ENCODE measurements at places on chromosomes 16 and 17.

- DNase-seq = no peak
Observed at GRCh38 chr16:89052890-89053724, 40.5 kb upstream of the ACSF3 start.

GRCh38 chr17:1438593-1439083 is 17.4 kb downstream of the CRK start:
- no peak for DNase-seq

DNA sequence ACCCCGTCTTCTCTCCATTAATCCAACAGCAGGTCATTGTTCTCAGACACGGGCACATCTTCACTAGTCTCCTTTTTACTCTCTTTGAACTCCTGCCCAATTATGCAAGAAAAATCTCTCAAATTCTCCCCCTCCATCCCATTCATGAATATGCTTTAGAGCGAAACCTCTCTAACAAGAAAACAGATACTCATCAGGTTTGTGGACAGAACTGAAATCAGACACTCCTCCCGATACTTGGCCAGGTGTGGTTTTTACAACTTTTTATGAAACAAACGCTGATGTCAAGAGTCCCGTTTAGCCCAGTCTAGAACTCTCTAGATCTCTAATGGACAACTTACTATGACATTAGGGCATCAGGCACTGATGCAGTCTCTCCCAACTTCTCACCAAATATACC is 40.9 kb downstream of the PIK3R5 start:
- no peak for DNase-seq

DNA sequence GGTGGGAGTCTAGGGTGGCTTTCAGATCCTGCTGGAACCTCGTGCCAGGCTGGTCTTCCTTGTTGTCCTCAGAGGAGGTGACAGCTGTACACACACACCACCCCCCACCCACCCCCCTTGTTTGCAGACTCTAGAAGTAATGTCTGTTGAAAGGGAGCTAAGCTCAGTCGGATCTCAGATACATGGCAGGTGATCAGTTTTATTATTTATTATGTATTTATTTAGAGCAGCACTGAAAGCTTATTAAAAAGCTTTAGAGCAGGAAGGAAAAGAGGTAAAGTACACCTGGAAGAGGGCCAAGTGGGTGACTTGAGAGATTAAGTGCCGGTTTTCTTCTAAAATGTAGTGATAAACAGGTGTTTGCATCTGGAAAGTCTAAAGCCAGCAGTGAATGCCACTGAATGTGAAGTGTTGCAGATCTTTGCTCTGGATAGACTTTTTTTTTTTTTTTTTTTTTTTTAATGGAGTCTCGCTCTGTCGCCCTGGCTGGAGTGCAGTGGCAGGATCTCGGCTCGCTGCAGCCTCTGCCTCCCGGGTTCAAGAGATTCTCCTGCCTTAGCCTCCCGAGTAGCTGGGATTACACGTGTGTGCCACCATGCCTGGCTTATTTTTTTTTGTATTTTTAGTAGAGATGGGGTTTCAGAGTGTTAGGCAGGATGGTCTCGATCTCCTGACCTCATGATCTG is 40.2 kb downstream of the FOXK2 start:
- no peak for DNase-seq

DNA sequence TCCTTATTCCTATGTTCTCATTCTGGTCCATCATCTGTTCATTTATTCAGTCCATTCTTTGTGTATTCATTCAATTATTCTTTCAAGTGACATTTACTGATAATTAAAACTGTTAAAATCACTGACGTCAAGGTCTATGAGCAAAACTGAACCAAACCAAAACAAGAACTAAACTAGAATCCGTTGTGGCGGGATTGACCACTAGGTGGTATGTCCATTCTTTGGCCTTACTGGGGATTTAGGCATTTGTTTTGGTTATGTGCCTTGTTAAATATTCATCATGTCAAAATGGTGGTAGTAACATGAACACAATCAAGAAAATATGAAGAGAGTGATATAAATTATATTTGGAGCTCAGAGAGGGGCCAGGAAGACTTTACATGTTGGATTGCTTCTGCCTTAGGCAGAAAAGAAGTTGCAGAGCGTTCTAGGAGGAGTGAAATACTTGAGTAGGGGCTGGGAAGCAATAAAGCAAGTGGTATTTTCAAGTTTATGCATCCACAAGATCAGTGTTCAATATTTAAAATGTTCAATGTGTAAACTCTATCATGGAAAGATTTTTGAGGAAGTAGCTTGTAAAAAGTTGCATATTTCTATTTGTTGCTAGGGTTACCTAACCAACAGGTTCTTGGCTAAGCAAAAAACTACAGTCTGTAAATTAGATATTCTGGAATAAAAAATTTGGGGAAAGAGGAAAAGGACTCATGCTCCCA is 129.0 kb downstream of the CDH13 start:
- no peak for DNase-seq

DNA sequence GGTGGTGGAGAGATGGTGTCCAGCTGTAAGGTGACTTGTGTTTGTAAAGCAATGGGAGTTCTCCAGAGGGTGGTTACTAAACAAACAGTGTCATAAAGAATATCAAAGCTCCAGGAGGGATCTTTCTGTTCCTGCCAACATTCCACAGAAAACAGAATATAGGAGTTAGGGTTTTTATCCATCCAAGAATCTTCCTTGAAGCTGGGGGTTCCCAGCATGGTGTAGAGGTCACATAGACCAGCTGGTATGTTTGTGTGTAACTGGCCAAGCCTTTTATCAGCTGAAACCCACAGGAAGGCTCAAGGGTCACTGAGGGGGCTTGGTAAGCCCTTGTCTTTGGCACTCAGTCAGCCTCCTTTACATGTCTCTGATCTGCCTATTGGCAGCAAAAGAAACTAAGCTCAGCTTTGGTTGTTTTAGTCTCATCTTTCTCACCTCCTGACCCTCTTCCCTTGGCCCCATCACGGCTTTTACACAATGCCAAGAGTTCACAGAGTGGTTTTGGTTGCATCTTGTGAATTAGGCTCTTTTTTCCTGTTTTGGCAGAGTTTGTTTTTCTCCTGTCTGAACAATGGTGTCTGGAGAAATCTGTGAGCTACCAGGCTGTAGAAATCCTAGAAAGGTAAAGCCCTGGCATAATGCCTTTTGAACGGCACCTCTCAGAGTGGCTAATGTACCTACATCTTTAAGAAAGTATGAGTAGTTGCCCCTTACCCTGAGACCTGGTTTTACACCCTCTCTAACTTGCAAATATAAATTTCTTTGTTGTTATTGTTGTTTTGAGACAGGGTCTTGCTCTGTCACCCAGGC is 4.6 kb downstream of the CNTD1 start:
- DNase-seq = no peak

GRCh38 chr17:2828397-2829038 is 32.3 kb downstream of the RAP1GAP2 start:
- peak; percentile 64 for DNase-seq

DNA sequence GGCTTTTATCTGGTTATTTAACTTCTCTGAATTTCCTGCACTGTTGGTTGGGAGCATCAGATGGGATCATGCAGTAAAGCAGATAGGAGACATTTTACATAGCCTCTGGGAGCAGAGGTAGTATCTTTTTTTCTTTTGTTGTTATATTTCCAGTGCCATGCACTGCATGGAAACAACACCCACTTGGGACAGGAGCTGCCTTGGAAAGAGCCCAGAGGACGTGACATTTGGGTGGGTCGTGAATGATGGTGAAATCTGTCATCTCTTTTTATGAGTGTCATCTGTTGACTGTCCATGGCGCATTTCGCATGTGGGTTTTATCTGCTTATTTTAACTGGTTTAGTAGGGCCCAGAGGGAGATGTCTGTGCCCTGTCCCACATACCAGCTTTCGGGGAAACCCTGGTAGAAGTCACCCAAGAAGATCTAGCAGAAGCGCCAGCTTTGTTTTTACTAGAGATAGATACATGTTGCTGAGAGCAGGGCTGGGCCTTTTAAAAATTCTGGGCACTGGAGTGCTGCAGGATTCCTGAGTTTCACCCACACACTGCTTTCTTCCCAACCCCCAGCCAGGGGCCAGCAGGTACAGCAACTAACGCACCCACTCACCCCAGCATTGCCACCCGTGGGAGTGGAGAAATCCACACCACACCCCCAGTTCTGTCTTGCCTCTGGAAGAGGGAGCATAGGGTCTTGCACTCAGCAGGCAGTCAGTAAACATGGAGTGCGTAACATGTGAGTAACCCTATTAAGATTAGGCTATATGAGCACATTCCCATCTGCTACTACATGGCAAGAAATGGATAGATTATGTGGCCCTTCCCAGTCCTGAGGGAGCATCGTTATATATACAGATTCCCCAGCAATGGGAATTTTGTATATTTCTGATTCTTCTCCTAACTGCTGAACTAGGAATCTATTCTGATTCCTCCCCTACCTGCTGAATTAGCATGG is 8.4 kb upstream of the TERF2 start:
- DNase-seq = no peak

DNA sequence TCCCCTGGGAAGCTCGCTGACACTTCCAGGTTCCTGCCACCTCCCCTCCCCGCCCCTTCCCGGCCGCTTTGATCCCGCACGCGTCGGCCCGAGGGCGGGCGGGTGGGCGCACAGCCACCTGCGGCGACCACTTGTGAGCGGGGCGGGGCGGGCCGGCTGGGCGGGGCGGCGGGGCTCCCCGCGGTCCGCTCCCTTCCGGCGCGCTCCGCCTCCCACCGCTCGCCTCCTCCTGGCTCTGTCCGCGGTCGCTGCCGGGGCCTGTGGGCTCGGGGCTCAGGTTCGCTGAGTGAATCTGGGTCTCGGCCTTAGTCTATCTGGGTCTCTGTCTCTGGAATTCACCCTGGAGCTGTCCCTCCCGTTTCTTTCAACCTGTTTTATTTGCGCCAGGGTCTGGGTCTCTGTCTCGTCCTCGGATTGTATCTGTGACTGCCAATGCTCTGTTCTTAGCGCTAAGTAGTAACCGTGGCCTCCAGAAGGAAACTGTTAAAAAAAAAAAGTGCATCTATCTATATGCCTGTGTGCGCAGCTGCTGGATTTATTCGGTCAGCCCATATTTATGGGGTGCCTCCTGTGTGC is 2.7 kb upstream of the HES7 start:
- no peak for DNase-seq

DNA sequence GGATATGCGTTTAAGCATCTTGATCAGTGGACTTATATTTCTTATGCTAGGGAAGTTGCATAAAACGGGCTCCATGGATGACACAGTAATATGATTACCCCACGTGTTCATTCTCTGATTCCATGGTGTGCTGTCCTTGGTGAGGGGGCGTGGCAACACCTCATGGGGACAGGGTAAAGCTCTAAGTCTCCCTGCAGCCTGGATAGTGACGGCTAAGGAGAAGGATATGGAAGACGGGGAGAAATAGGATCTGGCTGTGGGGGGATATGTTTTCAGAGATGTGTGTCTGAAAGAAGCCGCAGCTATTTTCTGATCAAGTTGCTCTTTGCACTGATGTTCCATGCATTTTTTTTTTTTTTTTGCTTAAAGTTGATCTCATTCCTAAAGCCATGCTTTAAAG is 84.3 kb downstream of the MARCHF10 start:
- DNase-seq = no peak

DNA sequence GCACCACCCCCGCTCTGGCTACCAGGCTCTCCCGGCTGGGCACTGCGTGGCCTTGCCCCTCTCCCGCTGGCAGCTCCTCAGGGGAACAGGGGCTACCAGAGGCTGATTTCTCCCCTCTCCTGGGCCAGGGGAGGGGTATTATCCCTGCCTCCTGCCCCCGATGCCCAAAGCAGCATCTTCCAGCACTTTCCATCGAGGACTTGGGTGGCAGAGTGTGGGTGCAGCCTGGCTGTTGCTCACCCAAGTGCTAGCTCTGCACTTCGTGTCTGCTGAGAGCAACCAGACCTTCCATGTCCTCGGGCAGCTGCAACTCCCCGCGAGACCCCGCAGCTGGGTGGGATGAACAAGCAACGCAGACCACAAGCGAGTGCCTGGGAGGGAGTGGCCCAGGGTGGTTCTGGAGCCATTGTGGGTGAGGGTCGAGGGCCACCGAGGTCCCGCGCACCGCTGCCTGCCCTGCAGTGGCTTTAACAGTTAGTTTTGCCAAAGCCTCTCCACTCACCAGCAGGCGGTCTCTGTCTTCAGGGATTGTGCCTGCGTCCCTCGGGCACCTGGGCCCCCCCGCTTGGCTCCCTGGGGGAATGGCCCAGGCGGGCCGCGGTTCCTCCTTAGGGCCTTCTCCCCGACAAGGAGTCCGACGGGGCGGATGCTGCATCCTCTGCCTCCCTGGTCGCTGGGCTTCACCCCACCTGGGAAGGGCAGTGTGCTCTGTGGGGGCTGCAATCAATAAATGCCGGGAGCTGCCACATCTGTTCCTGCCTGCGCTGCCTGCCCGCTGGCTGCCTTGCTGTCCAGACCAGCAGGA is 8.4 kb downstream of the SLC25A10 start:
- no peak for DNase-seq

GRCh38 chr16:10728003-10728887 is 15.4 kb upstream of the NUBP1 start:
- no peak for DNase-seq

GRCh38 chr17:78957128-78957527 is 22.6 kb downstream of the LGALS3BP start:
- DNase-seq = no peak

DNA sequence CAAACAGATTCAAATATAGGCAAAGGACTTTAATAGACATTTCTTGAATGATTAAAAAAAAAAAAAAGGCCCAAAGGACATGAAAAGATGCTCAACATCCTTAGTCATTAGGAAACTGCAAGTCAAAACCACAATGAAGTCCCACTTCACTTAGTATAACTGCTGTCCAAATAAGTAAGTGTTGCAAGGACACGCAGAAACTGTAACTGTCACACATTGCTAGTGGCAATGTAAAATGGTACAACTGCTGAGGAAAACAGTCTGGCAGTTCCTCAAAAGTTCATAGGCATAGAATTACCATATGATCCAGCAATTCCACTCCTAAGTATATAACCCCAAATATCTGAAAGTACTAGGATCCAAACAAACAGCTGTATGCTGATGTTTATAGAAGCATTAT is 112.7 kb downstream of the BRIP1 start:
- no peak for DNase-seq

DNA sequence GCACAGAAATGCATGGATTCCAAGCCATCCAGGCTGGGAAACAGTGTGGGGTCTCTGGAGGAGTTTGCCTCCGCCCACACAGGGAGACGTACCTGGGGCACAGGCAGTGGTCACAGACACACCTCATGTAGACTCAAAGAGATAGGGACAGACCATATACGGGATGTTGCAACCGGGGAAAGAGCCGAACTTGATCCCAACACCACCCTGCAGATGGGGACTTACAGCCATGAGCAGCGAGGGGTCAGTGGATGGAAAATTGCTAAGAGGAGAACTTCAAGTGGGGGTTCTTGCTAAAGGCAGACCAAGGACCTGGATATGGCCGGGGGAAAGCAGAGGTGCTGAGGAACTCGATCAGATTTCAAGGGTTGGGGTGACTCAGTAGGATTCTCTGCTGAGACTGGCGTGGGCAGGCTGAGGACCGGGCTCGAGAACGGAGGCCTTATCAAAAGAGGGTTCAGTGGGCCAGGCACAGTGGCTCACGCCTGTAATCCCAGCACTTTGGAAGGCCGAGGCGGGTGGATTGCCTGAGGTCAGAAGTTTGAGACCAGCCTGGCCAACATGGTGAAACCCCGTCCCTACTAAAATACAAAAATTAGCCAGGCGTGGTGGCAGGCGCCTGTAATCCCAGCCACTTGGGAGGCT is 12.0 kb upstream of the DNAH17 start:
- no peak for DNase-seq

- no peak for DNase-seq
Observed at GRCh38 chr17:27453471-27453870, 2.8 kb upstream of the KSR1 start.
